ENCODE measurements at places on chromosomes 5 and 9. TPM values are rescaled to one million over a fixed set of nuclear protein-coding genes. Genes with fewer than 3 reads are reported as not detected.

Gene INSYN2B
- not detected for total RNA-seq

Gene TDRD7
- total RNA-seq = 10.5 TPM

Gene PTPN3
- total RNA-seq = 2.5 TPM

Gene TSLP
- total RNA-seq = 0.36 TPM

Gene POLR1E
- total RNA-seq = 33.4 TPM

DNA sequence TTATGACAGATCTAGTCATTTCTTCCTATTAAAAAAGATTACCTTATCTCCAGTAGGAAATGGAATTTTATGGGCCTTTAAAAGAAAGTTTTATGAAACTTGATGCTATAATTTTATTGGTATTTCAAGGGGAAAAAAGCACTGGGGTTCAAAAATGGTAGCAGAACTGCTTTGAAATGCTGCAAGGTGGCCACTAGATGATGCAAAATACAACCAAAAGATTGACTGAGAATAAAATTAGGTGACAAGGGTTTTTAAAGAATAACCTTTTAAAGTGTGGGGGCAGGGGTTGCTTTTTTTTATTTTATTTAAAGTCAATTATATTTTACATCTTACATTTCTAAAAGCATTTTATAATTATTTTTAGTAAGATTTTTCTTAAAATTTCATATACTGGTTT is 61.7 kb downstream of the KLF9 start:
- no peak for DNase-seq

- DNase-seq = no peak
Measured at GRCh38 chr5:82107267-82107666, 135.4 kb downstream of the ATG10 start.

GRCh38 chr9:133715295-133715865 is 22.8 kb downstream of the SARDH start:
- peak; percentile 58 for DNase-seq

DNA sequence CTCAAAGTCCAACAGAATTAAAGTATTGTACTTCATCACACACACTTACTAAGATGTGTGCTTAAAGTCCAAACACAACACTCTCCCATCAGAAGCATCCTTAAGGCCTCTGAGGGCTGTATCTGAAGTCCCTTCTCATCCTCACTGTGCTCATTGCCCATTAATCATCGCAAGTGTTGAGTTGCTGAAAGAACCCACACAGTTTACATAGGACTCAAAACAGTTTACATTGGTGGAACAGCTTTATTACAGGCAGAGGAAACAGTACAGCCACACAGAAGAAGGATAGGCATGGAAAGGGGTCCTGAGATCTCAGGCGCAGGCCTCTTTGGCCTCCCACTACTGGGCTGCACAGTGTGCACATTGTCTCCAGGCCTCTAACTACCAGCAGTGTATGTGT is 113.4 kb downstream of the CMYA5 start:
- DNase-seq = no peak

DNA sequence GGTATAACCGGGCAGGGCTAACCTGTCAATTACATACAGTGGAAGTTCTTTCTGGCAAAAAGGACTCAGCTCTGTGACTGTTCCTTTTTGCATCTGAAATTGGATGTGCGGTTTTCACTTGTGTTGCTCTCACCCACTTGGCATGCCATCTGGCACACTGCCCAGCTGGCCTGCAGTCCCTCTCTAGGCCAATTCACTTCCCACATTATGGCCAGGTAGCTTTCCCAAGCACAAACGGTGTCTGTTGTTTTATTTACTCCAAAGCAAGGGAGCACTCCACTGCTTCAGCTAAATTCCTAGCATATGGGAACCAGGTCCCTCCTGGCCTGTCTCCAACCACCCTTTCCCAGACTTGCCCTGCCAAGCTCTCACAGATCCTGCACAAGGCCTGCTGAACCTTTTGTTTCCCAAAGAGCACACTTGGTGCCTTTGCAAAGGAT is 132.5 kb downstream of the SEMA6A start:
- DNase-seq = no peak

GRCh38 chr9:33180526-33181184 is 13.5 kb upstream of the B4GALT1 start:
- DNase-seq = no peak

All from sigmoid colon (tissue), 7 donors.